Heart right ventricle (tissue), 16 donors: ENCODE measurements at places on chromosomes 4 and X.

- no peak for DNase-seq
Measured at GRCh38 chr4:56276547-56276946, 110.7 kb downstream of the AASDH start.

- DNase-seq = no peak
Measured at GRCh38 chr4:99848591-99849001, 32.0 kb downstream of the DAPP1 start.

GRCh38 chr4:87103691-87104187, 116.7 kb downstream of the KLHL8 start:
- DNase-seq = no peak

DNA sequence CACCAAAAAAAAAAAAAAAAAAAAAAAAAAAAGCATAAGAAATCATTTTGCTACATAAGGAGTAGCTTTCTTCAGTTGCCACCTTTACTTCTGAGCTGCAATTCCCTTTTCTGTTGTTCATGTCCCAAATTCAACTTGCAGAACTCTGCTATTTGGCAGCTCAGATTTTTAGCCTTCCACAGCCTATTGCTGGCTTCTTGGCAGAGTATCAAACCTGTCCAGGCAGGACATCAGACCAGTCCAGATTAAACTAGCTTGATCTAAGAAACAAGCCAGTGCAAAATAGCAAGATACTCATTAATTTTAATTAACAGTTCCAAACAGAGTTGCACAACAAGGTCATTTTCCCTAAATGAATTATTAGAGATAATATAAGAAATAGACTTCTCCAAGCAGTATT, 123.6 kb upstream of the NR3C2 start:
- peak; percentile 14 for DNase-seq

GRCh38 chr4:150192986-150193385, 114.7 kb downstream of the DCLK2 start:
- DNase-seq = no peak

- DNase-seq = no peak
Measured at GRCh38 chrX:136185401-136186022, 38.2 kb downstream of the FHL1 start.

- no peak for DNase-seq
Measured at GRCh38 chr4:127978930-127979329, 13.7 kb downstream of the ABHD18 start.

DNA sequence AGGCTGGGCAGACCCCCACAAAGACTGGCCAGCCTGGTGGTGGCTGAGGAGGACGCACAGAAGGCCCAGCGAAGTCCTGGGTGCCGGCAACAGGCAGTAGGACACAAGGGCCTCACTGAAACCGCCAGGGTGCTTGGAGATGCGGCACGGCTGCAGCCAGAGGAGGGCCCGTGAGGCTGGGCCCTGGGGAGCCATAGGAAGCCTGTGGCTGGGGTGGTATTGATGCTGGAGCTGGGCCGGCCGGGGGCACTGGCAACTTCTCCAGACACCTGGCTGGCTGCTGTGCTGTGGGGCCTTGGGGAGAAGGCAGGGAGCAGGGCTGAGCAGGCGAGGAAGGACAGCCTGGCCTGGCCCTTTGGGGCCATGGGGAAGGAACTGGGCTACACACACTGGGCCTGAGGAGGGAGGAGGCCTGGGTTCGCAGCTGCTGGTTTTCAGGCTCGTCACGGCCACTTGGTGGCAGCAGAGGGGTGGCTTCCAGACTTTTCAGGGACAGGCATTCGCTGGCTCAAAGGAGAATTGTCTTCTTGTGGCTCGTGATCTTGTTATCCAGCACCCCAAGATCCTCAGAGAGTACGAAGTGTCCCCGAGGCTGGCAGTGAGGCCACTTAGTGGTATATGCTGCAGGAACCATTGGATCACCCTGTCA, 37.2 kb downstream of the ATP2B3 start:
- peak; percentile 48 for DNase-seq

GRCh38 chr4:28232376-28232775, 1371.7 kb downstream of the STIM2 start:
- no peak for DNase-seq

DNA sequence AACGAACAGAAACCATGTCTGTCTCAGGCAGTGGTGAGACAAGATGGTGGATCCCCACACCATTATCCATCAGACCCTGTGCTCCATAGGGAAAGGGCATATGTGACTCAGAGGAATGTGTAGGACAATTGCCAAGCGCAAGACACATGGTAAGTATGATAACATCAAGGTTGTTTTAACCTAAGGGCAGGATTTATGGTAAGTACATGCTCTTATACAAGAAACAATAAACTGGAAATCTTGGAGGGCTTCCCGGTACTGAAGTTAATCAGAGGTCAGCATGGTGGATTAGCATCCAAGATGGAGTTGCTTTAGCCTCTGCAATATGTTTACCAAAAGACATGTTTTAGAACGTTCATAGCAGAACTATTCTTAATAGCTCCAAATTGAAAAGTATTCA, 355.0 kb downstream of the PPP1R2C start:
- no peak for DNase-seq

DNA sequence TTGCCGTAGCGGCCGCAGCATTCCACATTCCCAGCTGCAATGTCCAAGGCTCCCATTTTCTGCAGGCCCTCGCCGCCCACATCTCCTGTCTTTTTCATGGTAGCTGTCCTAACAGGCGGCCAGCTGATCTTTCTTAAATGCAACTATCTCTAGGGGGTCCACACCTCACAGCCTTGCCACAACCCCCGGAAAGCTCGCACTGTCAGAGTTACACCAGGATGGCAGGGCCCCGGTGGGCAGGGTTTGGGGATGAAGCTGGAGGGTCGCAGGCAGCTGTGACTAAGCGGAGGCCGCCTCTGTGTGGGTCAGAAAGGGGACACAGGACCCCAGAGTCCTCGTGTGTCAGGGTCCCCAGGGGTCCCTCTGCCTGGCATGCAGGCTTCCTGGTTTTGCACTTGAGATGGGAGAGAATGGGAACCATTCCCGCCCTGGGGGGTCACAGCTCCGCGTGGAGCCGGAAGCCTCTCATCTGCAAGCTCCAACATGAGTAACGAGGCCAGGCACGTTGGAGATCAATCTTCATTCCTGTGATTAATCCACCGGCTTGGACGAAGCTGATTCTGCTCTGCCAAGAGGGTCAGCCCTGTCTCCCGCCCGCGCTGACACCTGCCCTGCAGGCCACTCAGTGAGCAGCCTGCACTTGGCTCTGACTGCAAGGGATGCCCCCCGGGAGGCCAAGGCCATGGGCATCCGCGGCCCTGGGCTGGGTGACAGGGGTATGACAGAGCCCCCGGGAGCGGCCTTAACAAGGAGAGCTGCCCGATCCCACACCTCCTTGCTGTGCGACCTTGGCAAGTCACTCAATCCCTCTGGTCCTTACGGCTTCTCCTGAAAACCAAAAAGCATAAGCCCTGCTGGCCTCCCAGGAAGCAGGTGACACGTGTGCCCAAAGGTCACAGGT, 97.9 kb downstream of the ADRA2C start:
- no peak for DNase-seq

GRCh38 chr4:141425124-141425523, 204.4 kb downstream of the ZNF330 start:
- no peak for DNase-seq

GRCh38 chr4:114368751-114369150, 229.9 kb upstream of the UGT8 start:
- no peak for DNase-seq

- DNase-seq = no peak
Measured at GRCh38 chr4:17397611-17398010, 114.3 kb downstream of the QDPR start.

GRCh38 chr4:183364025-183364424, 41.8 kb upstream of the CLDN24 start:
- no peak for DNase-seq

- DNase-seq = no peak
Measured at GRCh38 chr4:39823191-39823590, 125.3 kb downstream of the UBE2K start.

GRCh38 chr4:2260344-2261109, 1.4 kb downstream of the MXD4 start:
- peak; percentile 15 for DNase-seq

DNA sequence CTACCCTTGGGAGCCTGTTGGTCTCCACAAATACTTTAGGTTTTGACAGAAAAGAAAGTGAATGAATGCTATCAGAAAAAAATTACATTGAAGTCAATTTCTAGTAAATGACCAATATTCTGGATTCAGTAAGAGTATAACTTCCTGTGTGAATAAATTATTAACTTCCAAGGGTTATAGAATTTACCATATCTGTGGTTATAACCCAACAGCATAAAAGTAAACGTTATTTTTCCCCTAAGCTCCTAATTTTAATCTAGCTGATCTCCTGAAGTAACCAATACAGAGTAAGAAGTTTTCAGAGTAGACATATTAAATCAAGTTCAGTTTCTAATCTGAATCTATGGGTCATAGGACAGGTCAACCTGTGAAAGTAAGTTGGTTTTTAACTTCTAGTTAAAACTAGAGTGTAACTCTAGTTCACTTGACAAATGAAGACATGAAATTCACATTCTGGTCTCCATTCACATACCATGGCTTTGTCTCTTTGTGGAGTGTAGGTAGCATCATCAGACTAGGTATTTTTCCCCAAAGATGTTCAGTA, 22.8 kb downstream of the DTHD1 start:
- no peak for DNase-seq

DNA sequence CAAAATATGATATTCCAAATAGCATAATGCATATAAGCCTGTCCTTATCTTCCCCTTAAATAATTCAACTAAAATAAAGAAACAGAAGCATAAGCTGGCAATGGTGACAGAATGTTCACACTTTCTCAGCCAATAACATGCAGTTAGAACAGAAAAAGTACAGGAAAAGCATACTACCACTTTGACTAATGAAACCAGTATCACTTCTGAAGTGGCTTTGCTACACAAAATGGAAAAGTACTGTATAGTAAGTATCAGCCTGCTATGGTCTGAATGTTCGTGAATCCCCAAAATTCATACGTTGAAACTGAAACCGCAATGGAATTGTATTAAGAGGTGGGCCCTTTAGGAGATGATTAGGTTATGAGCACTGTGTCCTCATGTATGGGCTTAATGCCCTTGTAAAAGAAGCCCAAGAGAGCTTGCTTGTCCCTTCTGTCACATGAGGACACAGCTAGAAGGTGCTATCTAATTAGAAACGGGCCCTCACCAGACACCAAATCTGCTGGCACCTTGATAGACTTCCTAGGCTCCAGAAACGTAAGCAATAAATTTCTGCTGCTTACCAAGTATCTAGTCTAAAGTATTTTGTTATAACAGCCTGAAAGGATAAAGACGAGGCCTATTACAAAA, 102.6 kb downstream of the PRDM5 start:
- no peak for DNase-seq

DNA sequence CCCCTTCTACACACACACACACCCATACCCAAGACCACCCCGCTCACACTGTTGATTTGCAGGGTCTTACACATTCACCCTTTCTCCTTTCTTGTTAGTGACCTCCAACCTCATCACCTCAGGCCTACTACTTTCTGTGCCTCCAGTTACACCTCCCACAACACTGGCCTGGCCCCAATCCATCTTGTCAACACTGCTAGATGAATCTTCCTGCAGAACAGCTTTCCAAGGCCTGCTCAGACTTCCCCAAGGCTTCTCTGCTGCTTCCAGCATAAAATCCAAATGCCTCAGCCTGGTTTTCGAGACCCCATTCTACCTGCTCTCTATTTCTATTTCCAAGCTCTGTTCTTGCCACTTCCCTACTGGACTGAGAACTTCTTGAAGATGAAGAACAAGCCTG, 79.9 kb downstream of the NHSL2 start:
- DNase-seq = no peak

- DNase-seq = no peak
Measured at GRCh38 chr4:163447481-163447880, 26.1 kb downstream of the TKTL2 start.

DNA sequence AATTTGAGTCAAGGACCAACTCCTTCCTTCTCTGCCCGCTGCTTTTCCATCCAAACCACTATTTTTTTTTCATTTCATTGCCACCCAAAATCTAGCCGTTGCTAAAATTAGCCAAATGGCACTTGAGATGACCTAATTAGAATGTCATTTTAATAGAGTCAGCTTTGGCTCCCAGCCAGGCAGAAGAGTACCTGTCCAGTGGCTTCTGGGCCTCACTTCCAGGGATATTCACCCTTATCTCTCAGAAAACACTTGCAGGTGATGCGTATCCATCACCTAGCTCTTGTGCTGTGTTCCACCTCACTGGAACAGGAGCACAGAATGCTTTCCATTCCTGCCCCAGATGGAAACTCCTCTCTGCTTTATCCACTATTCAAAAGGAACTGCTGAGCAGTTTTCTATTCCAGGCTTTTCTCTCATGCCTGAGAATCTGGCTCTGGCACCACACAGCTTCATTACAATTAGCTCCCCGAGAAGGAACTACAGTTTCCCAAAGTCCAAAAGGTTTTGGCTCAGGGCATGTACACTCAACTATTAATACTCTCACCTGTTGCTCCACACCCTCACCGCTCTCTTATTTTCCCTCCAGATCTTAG, 18.5 kb downstream of the MAGEA9B start:
- DNase-seq = no peak

DNA sequence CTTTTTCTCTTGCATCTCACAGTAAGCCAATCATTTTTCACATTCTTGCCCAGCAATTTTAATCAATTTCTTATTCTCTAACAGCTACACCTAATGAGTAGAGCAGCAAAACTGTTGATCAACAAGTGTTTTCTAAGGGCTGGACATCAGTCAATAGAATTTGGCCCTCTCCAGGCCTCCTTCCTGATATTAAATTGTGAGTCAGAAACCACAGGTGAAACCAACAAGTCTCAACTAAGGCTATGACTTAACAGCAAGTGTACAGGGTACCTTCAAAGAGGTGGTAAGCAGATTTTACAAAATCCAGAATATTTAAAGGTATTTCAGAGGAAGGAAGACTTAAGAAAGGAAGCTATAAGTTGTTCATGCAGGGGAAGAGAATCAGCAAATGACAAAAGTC, 156.5 kb upstream of the ARHGAP24 start:
- no peak for DNase-seq

- DNase-seq = peak; percentile 54
Measured at GRCh38 chrX:134236626-134237614, at the start of gene CCDC160. TSS of gene CCDC160 (plus strand) at chrX:134237182. CDS start at chrX:134244801, 7,619 bp downstream.

- no peak for DNase-seq
Measured at GRCh38 chrX:10893976-10894375, 217.2 kb upstream of the HCCS start.

- DNase-seq = no peak
Measured at GRCh38 chr4:2497931-2498330, 29.0 kb downstream of the RNF4 start.

GRCh38 chr4:180630012-180630665, 1613.1 kb upstream of the TENM3 start:
- DNase-seq = no peak

DNA sequence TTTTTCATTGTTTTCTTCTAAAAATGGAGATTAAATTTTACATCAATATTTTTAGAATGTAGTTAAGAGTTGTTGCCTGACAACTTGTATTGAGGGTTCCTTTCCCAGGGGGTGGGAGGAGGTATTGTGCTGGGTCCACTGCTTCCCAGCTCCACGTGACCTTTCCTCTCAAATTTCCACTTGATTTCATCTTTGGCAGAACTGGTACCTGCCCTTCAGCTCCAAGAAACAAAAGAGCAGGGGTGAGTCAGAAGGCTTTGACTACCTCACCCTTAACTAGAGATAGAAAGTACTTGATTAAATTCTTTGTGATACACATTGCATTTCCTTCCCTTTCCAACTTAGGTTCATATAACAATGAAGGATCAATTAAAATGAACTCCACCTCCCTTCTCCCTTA, 19.7 kb downstream of the TRIM2 start:
- DNase-seq = no peak
